Activated T-cell treated with anti-CD3 and anti-CD28 coated beads, Interleukin-2, amount 50 U/mL, for 1 hour (primary cell): ENCODE measurements at places on chromosomes 2 and 18.

DNA sequence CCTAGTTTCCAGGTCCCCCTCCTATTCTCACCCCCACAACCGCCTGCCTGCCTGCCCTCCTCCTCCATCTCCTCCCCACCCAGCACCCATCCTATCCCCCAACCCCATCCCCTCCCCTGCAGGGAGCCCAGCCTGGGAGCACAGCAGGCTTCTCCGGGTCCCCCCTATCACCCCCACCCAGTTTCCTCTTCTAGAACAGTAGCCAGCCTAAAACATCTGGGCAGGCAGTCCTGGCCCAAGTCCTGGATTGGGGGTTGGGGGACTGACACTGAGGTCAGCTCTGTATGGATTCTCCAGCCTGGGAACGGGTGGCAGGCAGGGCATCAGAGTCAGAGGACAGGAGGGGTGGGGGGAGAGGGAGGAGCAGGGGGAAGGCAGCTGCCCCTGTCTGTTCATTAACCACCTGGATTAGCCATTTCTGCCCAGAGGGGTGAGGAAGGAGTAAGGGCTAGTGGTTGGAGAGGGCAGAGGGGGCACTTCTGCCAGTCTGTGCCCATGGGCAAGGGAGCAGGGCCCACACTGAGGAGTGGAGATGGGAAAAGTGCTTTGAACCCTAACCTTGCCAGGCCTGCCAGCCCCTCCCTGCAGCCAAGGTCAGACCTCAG, 60.0 kb downstream of the TNS1 start:
- DNase-seq: no peak

DNA sequence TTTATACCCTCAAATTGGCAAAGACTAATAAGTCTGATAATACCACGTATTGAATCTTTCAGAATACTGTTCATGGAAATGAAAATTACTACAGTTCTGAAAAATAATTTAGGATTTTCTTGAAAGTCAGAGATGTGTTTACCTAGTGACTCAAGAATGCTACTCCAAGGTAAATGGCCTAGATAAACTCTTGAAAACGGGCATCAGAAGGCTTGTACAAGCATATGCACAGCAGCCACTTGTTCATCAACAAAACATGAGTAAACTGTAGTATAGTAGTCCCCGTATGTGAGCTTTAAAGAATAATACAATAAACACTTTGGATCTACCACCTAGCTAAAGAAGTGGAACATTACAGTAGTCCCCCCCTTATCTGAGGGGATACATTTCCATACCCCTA, 157.5 kb downstream of the THADA start:
- DNase-seq: no peak

GRCh38 chr2:119426801-119427395, 4.8 kb upstream of the TMEM37 start:
- DNase-seq: no peak

- DNase-seq: no peak
Observed at GRCh38 chr18:13611601-13612195, 114.7 kb downstream of the FAM210A start.

DNA sequence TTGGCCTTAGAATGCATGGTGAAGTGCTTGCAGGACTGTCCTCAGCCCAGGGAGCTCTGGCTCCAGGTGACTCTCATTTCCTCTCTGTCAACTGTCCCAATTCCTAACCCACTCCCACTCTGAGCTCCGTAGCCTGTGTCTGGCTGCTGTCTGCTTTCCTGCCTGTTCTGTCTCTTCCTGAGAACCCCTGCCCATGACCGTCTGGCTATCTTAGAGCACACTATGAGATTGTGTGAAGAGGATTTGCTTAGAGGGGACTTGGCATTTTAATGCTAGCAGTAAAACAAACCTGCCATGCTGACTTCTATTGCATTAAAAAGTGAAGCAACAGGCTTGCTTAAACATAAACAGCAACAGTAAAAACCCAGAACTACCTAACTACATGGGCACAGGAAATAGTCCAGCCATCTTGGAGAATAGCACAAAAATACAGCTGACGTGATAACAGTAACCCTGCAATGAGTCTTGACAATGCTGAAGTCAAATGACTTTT, 234.7 kb downstream of the PRKCE start:
- DNase-seq: no peak

GRCh38 chr2:147594038-147594437, 250.8 kb upstream of the ACVR2A start:
- DNase-seq: no peak

- no peak for DNase-seq
Observed at GRCh38 chr2:161722547-161723503, 98.6 kb downstream of the SLC4A10 start.

DNA sequence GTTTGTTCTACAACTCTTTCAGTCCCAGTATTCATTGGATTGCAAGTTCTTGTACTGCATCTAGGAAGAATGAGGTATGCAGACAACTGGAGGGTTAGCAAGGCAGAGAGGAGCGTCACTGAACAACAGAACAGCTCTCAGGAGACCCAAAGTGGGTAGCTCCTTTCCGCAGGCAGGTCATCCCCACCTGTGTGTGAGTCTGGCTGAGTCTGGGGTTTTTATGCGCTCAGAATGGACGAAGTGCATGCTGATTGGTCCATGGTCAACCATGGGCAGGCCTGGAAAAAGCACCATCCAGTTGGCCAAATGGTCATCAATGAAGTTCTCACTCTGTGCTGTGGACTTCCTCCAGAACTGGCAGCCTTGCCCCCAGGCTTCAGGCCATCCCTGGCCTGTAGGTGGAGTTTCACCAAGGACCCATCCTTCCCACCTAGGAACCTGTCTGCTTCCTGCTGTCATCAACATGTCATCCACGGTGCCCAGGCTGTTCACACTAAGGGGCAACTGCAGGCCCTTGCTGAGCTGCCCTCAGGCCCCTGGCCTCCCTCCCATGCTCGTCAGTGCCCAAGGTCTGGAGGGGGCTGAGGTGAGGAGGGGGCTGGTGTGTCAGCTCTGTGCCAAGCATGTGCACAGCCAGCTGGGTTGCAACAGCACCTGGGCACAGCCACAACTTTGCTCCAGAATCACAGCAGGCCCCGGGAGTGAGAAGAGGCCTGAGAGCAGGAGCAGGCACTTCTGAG, 11.1 kb upstream of the TFCP2L1 start:
- DNase-seq: no peak

GRCh38 chr2:179410552-179411356, 146.1 kb upstream of the SESTD1 start:
- no peak for DNase-seq

DNA sequence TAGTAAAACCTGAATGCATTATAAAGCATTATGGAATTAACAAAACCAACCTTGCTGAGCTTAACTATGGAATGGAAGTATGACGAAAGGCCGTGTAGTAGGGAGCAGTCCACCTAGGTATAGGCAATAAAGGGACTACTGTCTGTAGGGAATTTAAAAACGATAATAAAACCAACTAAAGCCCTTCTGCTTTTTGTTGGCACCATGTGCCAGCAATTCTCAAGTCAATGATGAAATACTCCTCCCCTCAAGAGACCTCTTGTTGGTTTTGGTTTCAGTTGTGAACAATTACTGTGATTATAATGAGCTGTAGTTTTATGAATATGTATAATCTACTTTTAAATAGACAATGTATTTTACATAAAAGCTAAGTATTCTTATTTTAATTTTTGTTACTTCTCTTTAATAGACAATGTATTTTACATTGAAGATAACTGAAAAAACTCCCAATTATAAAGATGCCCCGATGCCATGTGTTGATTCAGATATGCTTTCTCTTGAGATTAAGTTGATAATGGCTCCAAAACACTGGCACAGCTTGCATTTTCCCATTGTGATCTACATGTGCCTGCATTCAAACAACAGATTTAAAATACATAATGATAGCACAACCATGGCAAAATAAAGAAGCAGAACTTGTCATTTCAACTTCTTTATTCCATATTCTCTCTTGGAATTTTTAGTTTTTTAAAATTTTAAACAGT, 55.5 kb upstream of the ZDBF2 start:
- DNase-seq: no peak

DNA sequence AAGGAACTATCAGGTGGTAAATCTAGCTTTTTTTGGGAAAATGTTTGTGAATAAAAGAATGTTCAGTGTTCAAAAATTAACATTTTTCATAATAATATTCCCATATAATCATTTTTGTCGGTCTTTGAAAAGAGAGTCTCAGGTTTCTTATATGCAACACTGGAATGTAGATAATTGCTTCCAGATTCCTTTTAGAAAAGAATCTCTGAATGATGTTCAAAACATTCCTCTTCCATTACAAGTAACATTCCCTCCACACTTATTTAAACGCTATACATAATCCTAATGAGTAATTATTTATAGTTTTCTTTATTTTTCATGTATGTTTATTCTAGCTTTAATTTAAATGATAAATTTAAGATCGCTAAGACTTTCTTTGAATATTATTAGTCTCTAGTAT, 7.0 kb downstream of the ZSWIM2 start:
- DNase-seq: no peak

DNA sequence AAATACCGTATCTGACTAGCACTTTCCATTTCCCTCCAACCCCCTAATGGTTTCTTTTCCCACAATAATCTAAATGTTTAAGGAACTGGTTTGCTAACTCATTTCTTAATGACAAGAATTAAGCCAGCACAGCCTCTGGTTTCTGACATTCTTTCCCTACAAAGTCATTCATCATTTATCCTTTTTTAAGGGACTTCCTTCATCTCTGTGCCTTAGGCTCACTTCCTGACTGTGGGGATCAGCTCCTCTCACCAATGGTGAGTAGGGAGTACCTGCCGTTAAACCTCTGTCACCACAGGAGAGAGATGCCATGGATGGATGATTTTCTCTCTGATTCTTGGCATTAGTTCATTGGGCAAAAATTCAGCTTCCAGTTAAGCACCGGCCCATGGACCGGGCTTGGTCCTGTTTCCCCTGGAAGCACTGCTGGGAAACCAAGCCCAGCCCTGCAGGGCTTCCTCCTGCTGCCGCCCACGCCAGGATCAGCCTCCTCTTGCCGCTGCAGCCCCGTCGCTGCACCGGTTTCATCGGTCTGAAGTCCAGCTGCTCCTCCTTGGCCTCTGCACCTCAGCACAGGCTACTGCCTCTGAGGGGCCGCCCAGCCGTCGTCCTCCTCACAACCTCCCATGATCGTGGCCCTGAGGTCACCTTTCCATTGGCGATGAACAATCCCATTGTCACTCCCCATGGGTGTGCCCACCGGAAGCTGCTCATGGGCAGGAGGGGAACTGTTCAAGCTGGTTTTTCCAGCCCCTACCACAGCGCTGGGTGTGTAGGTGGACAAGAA, 64.0 kb upstream of the ZNF516 start:
- DNase-seq: no peak

- DNase-seq: no peak
Observed at GRCh38 chr2:171706152-171706803, 19.0 kb downstream of the DYNC1I2 start.

DNA sequence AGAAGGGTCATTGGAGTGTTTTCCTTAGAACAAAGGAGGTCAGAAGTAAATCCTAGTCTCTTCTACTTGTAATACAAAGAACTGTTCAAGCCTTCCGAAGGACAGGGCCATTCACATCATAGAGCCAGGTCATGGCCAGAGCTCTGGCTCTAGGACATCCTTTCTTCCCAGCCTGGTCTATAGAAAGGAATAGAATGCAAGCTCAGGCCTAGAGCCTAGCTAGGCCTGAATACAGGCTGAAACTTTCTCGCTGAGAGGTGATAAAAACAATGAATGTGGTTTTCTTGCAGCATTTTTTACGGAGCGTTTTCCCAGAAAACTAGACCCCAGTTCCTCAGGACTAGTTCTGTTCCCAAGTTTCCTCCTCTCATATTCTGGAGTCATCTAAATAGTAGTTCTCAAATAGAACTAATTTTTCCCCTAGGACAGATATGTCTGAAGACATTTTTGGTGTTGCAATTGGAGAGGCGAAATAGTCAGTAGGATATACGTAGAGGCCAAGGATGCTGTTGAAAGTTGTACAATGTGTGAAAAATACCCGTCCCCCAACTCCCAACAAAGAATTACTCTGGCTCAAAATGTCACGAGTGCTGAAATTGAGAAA, 6.8 kb downstream of the UGT1A6 start:
- no peak for DNase-seq

- DNase-seq: no peak
Observed at GRCh38 chr2:198640463-198640862, 817.3 kb downstream of the SATB2 start.

- no peak for DNase-seq
Observed at GRCh38 chr2:58834404-58834803, 593.3 kb upstream of the FANCL start.
